Tongue (tissue), 3 donors: ENCODE measurements at places on chromosomes 4 and X.
A peak's percentile ranks its signal among the peaks of the same experiment; 100 is the strongest.

GRCh38 chrX:56788717-56789122 is 59.7 kb downstream of the NBDY start:
- DNase-seq: no peak

DNA sequence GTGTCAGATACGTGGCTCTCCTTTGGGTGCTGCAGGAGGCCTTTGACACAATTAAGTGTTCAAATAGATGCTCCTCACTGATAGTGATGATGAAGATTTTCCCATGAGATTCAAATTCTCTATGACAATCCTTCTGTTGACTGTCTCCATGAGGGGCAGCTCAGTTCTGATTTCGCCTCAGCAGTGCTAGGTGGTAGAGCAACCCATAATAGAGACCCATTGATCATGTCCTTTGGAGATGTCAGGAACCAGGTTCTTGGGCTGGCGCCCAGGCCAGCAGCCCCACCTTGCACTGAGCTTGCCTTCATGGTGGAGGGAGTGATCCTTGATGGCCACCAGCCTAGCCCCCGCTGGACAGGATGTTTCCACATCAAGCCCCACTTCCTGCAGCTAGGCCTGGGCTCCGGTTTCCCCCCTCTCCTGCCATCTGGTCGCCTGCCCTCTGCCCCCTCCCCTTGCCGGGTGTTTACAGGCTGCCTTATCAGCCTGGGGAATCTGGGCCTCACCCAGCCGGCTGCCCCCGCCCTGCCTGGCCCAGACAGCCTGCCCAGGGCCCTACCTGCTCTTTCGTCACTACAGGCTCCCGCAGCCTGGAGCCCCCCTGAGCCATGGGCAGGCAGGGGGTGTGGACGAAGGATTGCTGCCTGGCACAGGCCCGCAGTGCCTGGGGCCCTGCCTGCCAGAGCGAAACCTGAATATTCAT is 12.6 kb downstream of the ELF4 start:
- peak; percentile 26 for DNase-seq

DNA sequence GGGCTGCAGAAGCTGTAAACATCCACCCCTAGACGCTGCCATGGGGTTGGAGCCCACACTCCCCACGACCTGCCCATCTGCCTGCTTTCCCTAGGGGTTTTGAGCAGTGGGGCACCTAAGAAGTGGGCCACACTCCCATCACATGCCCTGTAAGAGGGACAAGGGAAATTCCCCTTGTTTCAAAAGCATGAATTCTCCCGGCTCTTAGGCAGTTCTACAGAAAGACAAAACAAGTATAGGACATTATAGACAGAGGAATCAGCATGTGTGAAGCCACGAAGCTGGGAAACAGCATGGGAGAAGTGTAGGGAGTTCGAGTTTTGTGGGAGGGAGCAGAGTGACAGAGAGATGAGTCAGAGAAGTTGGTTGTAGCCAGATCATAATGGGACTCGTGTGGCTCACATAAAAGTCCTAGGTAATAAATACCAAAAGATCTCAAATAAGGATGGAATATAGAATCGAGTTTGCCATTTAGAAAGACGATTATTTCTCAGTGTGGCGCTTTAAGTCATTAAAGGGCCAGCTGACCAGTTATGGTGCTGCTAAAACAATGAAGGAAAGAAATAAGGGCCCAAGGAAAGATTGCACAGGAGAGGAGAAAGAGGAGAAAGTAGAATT is 23.9 kb downstream of the APOO start:
- DNase-seq: no peak

GRCh38 chr4:135672202-135672601 is 1470.6 kb upstream of the PABPC4L start:
- DNase-seq: peak; percentile 10

GRCh38 chrX:24204958-24205357 is 55.4 kb downstream of the ZFX start:
- no peak for DNase-seq

GRCh38 chr4:123443401-123444289 is 47.0 kb downstream of the SPRY1 start:
- DNase-seq: peak; percentile 12

DNA sequence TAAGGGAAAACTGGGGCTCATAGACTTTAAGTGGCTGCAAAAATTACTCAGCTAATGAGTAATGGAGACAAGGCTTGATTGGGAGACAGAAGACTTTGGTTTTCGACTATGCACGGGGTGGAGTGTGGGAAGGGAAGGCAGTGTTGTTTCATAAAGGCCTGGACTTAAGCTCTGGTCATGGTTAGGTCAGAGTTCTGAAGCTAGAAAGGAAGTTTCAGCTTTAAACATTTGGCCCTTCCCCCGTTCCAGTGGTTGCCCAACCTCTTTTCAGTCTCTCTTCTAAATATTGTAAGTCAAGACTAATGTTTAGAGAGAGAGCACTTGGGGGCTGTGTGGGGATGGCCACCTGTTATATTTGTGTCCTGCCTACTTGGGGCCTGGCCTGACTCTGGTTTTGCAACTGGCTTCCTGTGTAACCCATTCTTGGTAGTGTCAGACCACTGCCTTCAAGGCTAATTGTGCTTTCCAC is 21.0 kb downstream of the MSN start:
- no peak for DNase-seq
